ENCODE measurements at places on chromosomes 3 and 15. TPM values are rescaled to one million over a fixed set of nuclear protein-coding genes. Genes with fewer than 3 reads are reported as not detected.

LYZL4 gene
- not detected for total RNA-seq

UROC1 gene
- total RNA-seq, result not detected

- DNase-seq, result no peak
Measured at GRCh38 chr15:65254356-65254755, 32.3 kb downstream of the PARP16 start.

DNA sequence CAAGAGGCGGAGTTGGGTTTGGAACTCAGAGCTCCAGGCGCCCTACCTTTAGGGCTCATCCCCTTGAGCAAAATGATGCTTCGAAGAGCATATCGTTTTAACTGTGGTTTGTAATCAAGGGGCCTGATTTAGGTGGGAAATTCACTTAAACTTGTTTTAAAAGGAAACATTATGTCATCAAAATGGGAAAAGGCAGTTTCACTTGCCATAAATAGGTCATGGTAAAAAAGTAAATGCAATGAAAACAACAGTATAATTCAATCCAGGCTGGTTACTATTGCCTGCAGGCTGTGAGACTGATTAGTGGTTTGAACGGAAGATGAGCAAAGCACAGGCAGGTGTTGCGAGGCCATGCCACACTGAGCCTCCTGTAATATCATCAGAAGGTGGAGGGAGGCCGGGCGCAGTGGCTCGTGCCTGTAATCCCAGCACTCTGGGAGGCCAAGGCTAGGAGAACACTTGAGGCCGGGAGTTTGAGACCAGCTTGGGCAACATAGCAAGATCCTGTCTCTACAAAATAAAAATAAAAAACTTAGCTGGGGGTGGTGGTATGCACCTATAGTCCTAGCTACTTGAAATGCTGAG, 2.1 kb downstream of the HDAC11 start:
- no peak for DNase-seq

- DNase-seq, result peak; percentile 87
Measured at GRCh38 chr3:70982700-70983140, 600.8 kb downstream of the FOXP1 start.

CD200R1 gene
- not detected for total RNA-seq

KATNBL1 gene
- total RNA-seq, result 43.5 TPM

- peak; percentile 54 for DNase-seq
Measured at GRCh38 chr3:146142757-146143156, 18.2 kb downstream of the PLOD2 start.

EOGT gene
- total RNA-seq, result 56.6 TPM

- DNase-seq, result no peak
Measured at GRCh38 chr3:189446959-189447560, 184.1 kb upstream of the TP63 start.

TRH gene
- not detected for total RNA-seq

ST3GAL6 gene
- 30.1 TPM for total RNA-seq

- DNase-seq, result no peak
Measured at GRCh38 chr3:133300102-133300501, 99.8 kb upstream of the BFSP2 start.

CLRN1 gene
- not detected for total RNA-seq

DNA sequence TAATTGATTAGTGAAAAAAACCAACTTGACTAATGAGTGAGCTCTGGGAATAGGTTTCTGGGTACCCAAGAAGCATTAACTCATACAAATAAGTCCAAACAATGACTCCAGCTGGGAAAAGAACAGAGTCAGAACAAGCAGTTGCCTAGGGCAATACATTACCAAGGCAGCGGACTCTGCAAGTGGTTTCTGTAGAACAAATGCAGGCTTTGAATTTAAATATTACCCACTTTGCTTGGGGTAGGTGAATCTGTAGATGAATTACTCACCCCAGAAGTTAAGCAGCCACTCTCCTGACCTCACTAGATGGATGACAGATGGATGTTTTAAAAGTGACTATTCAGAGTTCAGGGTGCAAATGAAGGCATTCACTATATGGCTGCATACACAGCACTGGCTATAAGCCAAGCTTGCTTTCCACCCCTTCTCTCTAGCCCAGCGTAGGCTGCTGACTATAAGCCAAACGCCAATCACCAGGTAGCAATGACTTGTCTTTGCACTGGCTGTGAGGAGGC, 73.1 kb upstream of the BHLHE40 start:
- DNase-seq, result no peak

DNA sequence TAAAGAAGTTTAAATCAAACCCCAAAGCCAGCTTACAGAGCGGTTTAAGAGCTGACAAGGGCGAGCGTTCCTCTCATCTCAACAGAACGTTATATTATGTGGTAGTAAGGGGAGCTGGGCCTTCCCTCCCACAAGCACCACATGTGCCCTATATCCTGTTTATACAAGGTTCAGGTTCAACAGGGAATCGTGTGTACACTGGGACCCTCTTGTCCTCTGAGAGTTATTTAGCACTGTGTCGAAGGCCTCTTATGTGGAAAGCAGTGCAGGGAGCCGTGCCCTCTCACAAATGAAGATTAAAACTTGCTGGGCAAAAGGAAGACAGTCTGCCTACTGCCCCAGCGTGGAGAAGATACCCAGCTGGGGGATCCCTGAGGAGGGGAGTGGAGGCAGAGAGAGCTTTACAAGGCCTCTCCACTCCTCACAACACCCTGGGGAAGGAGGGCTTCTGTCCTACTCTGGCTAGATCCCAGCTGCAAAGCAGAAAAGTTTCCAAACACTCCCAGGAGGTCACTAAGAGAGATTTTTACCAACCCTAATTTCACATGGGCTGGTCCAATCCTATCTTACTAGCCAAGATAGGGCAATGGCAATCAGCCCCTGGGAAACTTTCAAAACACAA, 2.9 kb downstream of the TLE3 start:
- peak; percentile 27 for DNase-seq

CHL1 gene
- total RNA-seq, result 0.09 TPM

ACTC1 gene
- not detected for total RNA-seq

DNA sequence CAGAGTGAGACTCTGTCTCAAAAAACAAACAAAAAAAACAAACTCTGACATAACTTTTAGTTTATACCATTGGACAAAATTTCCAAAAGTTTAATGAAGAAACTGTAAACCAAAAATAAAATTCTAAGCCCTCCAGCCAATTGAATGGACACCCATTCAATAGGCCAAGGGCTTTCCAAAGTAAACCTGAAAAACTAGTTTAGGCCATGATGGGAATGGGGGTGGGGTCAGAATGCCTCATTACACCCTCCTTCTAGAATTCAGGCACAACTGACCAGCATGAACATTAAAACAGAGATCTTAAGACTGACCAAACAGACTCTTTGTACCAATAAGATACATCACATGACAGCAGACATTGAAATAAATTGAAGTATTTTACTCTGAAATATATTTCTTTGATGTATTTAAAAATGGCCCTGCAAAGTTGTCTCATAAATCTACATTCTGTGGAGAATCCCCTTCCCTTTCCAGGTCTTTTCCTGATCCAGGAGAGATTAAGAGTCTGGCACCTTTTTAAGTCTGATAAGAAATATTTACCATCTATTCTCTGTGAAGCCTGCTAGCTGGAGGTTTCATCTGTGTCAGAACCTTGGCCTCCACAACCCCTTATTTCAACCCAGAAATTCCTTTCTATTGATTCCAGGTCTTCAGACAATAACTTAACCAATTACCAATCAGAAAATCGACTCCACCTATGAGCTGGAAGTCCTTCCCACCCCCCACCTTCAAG, 15.7 kb downstream of the THOC7 start:
- no peak for DNase-seq

- no peak for DNase-seq
Measured at GRCh38 chr3:33064929-33065328, 32.0 kb downstream of the GLB1 start.

DNA sequence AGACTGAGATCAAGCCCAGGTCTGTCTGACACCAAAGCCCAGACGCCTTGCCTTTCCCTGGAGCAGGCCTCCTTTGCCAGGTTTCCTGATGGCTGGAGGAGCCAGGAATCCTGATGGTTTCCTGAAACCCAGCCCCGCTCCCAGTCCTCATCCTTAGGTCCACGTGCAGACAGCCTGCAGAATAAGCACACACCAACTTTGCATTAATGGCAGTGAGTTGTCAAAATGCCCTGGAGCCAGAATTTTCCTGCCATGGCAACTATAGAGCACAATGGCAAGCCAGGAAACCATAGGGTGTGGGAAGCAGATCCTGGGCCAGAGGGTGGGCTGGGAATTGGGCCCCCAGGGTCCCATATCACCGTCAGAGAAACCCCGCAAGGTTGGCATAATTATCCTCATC, 67.4 kb upstream of the HRH1 start:
- no peak for DNase-seq

GRCh38 chr3:138774529-138775253, 60.0 kb downstream of the PIK3CB start:
- DNase-seq, result peak; percentile 96

CPNE9 gene
- not detected for total RNA-seq

DNA sequence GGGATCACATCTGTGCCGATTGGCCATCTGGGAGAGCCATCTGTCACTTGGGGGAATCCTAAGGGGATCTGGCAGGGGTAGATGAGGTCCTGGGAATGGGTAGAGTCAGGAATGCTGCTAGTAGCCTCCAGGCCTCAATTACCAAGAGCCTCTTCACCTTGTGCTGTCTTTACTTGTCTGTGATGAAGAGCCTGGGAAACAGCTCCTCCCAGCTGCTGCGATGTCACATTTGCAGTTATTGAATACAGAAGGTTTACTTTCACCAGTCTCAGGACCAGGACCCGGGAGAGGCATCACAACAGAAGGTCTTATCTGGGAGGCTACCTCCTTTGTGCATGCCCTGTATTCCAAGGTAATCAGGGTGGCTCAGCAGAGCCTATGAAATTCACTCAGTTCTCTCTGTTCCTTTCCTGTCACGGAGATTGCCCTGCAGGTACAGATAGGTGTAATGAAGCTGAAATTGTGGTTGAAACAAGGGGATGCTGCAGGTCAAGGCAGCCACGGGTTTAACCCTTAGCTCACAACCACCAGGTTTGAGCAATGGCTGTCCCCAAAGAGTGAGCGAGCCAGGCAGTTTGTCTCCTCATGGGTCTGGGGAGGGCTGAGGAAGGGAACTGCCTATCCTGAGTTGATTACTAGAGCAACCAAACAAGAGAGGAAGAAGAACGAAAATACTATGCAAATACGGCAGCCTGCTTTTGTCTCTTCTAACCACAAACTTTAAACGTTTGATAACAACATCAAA, 298.9 kb upstream of the RORA start:
- peak; percentile 15 for DNase-seq

KCNMB3 gene
- 3.9 TPM for total RNA-seq

DNA sequence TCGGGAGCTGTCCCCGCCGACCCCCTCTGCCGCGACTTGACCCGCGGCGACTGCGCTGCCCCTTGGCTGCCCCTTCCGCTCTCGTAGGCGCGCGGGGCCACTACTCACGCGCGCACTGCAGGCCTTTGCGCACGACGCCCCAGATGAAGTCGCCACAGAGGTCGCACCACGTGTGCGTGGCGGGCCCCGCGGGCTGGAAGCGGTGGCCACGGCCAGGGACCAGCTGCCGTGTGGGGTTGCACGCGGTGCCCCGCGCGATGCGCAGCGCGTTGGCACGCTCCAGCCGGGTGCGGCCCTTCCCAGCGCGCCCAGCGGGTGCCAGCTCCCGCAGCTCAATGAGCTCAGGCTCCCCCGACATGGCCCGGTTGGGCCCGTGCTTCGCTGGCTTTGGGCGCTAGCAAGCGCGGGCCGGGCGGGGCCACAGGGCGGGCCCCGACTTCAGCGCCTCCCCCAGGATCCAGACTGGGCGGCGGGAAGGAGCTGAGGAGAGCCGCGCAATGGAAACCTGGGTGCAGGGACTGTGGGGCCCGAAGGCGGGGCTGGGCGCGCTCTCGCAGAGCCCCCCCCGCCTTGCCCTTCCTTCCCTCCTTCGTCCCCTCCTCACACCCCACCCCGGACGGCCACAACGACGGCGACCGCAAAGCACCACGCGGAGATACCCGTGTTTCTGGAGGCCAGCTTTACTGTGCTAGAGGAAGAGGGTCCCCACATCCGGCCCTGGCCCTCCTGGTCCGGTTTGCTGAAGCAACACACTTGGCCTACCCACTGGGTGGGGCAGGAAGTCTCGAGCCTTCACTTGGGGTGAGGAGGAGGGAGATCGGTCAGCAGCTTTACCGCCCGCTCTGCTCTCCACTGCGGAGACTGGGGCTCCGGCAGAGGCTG, at the start of gene RASSF1:
RASSF1 (minus strand) TSS at position 389 of the 882 bp plus-strand sequence; CDS start at position 358, 31 bp downstream.
- DNase-seq, result peak; percentile 27

- DNase-seq, result no peak
Measured at GRCh38 chr3:18438586-18438985, 13.4 kb upstream of the SATB1 start.

- no peak for DNase-seq
Measured at GRCh38 chr3:161239700-161240099, 18.6 kb downstream of the NMD3 start.

DNA sequence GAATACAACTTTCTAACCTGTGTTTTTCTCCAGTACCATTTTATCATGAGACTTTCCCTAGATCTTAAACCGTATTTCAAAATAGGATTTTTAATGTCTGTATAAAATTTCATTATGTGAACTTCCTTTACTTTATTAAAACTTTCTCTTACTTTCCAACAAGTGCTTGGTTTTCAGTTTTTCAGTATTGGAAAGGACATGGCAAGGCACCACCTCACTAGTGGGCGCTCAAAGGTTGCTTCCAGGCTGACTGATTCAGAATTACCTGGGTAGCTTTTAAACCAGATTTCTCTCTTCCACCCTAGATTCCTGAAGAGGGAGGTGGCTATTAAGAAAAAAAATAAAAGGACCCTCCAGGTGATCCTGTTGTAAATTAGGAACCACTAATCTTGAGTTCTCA, 236.6 kb downstream of the SOX2 start:
- no peak for DNase-seq

FSD2 gene
- not detected for total RNA-seq

- DNase-seq, result no peak
Measured at GRCh38 chr3:60301142-60301541, 950.1 kb downstream of the FHIT start.

DNA sequence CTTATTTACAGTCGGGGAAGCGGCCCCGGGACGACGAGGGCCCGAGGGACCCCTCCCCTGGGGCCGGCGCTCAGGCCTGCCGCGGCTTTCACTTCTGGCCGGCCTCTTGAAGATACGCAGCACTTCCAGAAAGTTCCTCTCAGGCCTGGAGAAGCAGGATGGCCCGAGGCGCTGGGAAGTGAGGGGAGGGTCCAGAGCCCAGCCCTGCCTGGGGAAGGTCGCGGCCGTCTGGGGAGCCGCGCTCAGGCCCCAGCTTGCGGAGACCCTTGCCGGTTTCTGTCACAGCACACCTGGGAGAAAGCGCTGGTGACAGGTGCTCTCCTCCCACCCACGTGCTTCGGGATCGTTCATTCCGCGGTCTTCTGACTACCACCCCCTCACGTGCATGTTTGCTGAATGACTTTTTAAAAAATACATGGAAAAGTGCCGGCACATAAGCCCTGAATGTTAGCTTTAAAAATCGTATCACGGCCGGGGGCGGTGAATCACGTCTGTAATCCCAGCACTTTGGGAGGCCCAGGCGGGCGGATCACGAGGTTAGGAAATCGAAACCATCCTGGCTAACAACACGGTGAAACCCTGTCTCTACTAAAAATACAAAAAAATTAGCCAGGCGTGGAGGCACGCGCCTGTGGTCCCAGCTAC, 727 bp upstream of the TM2D3 start:
- DNase-seq, result no peak

GRCh38 chr3:98855806-98856400, 45.6 kb downstream of the DCBLD2 start:
- DNase-seq, result peak; percentile 77

Data from dermis blood vessel endothelial cell (primary cell).